CD4-positive, alpha-beta T cell treated with Interleukin-15 for 1 hour (primary cell): ENCODE measurements at places on chromosomes 4 and X.

DNA sequence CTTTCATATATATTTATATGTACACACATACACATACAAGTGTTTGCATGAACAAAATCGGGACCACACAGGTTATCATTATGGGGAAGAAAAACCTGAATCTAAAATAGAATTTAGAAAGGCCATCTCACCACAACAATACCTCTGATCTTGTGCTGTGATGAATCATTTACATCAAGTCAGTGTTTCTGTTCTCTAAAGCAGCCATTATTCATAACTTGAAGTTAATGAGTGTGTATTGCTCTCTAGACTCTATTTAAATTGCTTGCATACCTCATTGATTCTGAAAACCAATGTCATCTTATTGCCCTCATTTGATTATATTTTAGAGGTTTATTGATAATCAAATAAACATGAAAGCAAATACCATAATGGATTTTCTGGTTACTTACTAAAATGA lies 71.6 kb downstream of the FAM114A1 start:
- no peak for DNase-seq

DNA sequence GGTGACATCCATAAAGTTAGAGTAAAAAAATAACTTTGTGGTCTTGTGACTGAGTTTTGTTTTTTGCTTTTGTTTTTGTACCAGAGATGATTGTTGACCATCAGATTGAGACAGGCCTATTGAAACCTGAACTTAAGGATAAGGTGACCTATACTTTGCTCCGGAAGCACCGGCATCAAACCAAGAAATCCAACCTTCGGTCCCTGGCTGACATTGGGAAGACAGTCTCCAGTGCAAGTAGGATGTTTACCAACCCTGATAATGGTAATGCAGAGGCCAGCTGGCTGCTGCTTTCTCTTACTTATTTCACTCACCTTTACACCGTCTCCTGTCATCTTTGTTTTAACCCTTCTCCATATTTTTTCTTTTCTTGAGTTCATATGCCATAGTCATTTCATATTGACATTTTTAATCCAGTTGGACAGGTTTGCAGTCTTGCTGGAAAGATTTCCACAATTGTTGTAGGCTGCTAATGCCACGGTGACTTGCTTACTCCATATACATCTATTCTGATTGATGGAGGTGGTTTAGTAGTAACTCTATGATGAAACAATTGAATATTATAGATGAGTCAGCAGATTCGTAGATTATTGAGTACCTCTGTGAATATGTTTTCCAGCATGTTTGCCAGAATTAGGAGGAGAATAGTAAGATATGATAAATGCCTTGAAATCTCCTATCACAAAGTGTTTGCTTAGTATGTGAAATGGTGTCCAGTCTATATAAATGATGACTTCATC lies 18.3 kb downstream of the SLC4A4 start:
- no peak for DNase-seq

GRCh38 chr4:158810487-158811215 lies 41.8 kb downstream of the FNIP2 start:
- no peak for DNase-seq

DNA sequence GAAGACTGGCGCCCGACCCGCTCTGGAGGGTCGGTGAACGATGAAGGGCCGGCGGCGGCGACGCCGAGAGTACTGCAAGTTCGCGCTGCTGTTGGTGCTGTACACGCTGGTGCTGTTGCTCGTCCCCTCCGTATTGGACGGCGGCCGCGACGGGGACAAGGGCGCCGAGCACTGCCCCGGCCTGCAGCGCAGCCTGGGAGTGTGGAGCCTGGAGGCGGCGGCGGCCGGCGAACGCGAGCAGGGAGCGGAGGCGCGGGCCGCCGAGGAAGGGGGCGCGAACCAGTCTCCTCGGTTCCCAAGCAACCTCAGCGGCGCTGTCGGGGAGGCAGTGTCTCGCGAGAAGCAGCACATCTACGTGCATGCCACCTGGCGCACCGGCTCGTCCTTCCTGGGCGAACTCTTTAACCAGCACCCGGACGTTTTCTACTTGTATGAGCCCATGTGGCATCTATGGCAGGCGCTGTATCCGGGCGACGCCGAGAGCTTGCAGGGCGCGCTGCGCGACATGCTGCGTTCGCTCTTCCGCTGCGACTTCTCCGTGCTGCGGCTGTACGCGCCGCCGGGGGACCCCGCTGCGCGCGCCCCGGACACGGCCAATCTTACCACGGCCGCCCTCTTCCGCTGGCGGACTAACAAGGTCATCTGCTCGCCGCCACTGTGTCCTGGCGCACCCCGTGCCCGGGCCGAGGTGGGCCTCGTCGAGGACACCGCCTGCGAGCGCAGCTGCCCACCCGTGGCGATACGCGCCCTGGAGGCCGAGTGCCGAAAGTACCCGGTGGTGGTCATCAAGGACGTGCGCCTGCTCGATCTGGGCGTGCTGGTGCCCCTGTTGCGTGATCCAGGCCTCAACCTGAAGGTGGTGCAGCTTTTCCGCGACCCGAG lies 568 bp downstream of the CHST7 start:
- DNase-seq, result peak; percentile 72

- DNase-seq, result no peak
Observed at GRCh38 chrX:44785652-44786051, 58.2 kb upstream of the DUSP21 start.

GRCh38 chr4:83177182-83177581 lies 62.7 kb upstream of the PLAC8 start:
- no peak for DNase-seq

GRCh38 chr4:85427123-85427522 lies 47.8 kb upstream of the ARHGAP24 start:
- DNase-seq, result no peak

GRCh38 chr4:38935391-38936073 lies 67.9 kb downstream of the FAM114A1 start:
- no peak for DNase-seq

DNA sequence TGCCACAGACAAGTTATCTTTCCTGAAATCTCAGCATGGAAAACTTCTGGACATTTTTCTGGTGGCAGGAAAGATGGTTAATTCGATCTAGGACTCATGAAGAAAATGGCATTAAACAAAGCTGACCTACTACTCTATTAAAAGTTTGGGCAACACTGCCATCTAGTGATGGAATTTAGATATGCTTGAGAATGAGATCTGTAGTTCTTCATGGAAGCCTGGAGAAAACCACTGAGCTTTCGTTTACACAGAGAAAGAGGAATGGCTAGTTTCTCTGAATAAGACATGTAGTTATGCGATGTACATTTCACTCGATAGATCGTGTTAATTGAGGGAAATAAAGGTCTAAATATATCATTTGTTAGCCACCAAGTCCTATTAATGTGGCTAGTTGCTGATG lies 51.7 kb upstream of the CHRDL1 start:
- DNase-seq, result no peak

GRCh38 chrX:14496674-14497073 lies 32.7 kb upstream of the GLRA2 start:
- no peak for DNase-seq

GRCh38 chrX:139530550-139530949 lies at the start of gene F9:
TSS of gene F9 (plus strand) at chrX:139530739. CDS start at chrX:139530765, 26 bp downstream.
- no peak for DNase-seq

- no peak for DNase-seq
Observed at GRCh38 chr4:113223001-113223400, 173.5 kb downstream of the ANK2 start.

GRCh38 chrX:130975947-130976346 lies 72.9 kb upstream of the ENOX2 start:
- no peak for DNase-seq

DNA sequence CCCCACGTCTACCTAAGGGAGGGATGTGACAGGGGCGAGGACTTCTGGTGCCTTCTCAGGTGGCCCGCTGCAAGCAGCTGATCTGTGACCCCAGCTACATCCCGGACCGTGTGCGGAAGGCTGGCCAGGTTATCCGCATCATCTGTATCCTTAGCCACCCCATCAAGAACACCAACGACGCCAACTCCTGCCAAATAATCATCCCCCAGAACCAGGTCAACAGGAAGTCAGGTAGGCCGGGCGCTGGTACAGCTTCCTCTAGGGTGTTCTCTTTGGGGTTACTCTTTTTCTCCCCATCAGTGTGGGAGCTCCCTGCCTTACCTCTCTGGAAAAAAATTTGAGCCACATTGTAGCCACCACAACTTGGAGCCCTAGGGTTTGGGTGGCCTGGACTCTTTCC lies 2.4 kb upstream of the FAM50A start:
- DNase-seq, result no peak

GRCh38 chr4:143728166-143728565 lies 27.7 kb upstream of the FREM3 start:
- no peak for DNase-seq

GRCh38 chr4:28686618-28687017 lies 1826.0 kb downstream of the STIM2 start:
- DNase-seq, result no peak

DNA sequence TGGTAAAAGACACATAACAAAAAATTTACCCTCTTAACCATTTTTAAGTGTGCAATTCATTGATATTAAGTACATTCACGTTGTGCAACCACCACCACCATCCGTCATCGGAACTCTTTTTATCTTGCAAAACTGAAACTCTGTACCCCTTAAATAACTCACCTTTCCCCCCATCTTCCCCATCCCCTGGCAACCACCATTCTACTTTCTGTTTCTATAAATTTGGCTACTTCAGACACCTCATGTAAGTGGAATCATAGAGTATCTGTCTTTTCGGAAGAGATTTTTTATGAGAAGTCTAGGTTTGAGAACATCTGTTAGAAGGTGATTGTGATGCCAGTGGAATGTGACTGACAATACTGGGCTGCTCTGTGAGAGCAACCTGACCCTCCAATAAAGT lies 39.8 kb upstream of the CCDC149 start:
- no peak for DNase-seq

GRCh38 chr4:10046471-10046870 lies 25.2 kb upstream of the SLC2A9 start:
- no peak for DNase-seq

- no peak for DNase-seq
Observed at GRCh38 chrX:53279296-53280237, 1.8 kb downstream of the IQSEC2 start.

GRCh38 chrX:24643116-24643515 lies 4.0 kb downstream of the PCYT1B start:
- DNase-seq, result no peak

DNA sequence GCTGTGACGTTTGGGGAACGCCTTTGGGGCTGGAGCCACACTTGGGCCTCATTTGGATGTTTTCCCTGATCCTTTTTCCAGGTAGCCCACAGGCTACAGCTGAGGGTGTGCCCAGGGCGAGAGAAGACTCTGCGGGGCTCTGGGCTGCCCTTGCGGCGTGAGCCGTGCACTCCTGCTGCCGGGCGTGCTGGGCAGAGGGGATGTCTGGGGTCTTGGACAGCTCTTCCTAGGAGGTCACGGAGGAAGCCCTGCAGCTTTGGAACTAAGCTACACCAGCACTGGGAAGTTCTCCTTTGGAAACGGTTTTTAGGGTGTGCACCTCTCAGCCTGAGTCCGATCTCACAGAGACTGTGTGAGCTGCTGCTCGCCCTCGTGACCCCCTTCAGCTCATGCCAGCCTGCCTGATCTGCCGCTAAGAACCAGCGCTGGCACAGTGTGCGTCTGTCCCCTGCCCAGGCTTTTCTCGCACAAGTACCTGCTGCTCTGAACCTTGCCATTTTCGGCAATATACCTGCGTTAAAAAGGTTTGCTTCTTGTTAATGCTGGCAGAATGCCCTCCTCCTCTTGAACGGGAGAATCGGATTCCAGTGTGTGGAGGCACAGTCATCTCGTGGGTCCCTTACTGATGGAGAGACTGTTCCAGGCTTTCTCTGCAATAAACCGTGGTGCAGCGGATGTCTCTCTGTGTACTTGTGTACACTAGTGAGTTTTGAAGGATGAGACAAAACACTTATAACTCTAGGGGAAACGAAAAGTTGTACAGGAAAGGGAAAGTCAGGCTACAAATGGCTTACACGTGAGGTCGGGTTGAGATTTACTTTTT lies 14.3 kb downstream of the MSANTD1 start:
- no peak for DNase-seq

- DNase-seq, result no peak
Observed at GRCh38 chrX:118630848-118631247, 96.6 kb upstream of the IL13RA1 start.

DNA sequence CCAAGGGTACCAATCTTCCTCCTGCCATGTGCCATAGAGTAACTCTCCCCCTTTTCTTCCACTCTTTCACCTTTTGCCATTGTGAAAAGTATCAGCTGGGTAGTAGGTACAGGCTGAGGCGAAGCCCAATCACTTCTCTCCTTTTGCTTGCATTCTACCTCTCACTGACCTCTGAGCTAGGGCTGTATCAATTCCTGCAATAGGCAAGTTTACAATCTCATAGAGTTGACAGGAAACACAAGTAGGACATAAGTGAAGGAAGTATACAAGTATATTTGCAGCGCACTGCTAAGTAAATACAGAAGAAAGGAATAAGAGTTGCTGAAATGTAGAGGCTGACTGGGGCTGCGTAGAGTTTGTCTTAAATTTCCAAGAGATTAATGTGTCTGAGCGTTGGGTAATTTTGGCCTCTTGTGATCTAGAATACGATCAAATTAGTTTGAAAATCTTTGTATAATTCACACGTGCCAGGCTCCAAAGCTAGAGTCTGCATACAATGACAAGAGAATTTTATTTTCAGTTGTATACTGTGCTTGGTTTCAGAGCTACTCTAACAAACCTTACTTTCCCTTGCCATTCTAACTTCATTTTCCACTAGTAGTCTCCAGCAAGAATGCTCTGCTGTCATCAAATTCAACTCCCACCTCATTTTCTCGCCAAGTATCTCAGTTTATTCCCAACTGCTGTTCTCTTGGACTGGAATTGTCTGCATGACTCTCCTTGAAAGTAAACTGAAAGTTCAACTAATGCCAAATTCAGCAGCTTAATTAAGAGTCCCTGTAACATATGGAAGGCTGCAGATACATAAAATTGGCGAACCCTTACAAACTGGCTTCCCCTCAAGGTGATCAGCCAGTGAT lies 90.3 kb downstream of the ATP11C start:
- no peak for DNase-seq

DNA sequence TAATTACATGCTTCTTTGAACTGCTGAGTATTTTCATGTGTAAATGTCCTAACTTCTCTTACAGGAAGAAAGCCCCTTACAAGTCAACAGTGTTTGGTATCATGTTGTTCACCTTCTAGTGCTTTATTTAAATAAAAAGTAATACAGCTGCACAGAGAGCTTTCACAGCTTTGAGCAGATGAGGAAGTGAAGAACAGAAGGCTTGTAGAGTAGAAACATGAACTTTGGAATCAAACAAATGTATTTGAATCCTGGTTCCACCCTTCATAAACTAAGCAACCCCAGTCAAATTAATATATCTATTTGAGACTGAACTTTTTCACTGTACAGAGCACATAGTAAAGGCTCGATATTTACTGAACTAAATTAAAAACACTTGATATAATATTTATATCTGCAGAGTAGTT lies 120.5 kb downstream of the CAMK2D start:
- DNase-seq, result no peak

DNA sequence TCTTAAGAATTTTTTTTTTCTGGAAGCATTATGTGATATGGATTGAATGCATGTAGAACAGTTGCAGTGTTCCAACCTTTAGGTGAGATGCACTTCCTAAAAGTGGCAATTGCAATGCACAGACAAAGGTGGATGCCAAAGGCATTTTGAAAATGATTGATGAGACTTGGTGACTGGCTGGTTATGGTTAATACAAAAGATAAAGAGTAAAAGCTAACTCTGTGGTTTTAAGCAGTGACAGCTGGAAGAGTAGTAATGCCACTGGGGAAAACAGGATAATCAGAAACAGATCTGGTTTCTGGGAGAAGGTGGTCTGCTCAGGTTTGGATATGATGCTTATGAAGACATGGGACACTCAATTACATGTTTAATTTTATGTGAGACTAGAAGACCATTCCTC lies 345.6 kb downstream of the RPA4 start:
- DNase-seq, result no peak

GRCh38 chrX:38326086-38326485 lies 1.2 kb downstream of the RPGR start:
- no peak for DNase-seq
